ENCODE measurements at places on chromosomes 3 and 15.

DNA sequence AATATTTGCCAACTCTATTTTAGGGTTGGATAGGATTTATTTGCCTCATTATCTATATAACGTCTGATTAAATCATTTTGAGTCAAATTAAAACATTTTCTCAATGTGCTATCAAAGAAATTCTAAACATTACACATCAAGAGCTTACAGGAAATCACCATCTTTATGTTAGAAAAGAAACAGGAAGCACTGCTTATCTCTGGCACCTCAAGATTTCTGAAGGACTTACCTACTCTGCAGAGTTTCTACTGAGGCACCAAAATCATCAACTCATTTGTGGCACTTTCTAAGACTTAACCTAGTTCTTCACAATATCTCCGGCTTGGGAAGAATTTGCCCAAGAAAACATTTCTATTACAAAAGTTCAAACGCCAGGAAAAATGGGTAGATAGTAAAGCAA is 181.3 kb upstream of the EOMES start:
- DNase-seq, result no peak

DNA sequence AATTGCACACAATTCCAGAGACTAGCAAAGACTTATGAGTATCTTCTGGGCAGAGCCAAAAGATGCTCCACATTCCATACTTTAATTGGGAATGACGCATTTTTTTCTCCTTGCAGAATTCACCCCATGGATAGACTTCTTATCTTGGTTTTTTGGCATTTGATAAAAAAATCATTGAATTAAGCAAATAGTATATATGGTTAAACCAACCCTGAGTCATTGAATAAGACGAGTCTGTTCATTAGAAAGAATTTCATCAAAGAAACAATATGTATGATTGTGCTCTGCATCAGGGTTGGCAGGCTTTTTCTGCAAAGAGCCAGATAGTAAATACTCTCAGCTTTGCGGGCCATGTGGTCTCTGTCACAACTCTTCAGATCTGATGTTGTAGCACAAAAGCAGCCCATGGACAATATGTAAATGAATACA is 9.2 kb upstream of the PDZRN3 start:
- DNase-seq, result no peak

- DNase-seq, result no peak
Observed at GRCh38 chr3:122803977-122804376, 9.1 kb downstream of the SLC49A4 start.

DNA sequence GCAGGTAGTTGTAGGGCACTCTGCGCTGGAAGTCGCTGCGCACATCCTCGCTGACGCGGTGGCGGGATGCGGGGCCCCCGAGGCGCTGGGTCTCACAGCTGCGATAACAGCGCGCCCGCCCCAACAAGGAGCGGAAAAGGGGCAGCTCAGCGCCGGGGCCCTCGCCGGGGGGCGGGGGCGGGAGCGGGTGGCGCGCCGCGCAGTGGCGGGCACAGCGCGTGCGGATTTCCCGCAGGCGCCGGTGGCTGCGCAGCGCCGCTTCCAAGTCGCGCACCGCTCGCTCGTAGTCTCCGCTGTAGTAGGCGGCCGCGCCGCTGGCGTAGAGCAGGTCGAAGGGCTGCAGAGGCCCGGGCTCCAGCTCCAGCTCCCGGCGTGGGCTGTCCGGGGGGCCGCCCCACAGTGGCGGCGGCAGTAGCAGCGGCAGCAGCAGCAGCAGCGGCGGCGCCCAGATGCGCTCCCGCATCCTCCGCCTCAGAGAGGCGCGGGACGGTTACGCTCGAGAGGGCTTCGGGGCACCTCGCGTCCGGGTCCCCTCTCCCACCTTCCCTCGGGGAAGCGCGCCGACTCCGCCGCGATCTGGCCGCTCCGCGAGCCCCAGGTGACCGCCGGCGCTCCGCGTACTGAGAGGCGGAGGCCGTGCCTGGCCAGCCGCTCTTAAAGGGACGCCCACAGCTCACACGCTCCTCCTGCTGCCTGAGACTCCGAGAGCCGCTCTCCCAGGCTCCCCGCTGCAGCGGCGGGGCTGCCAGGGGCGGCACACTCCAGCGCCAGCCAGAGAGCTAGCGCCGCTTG is at the start of gene P3H2:
P3H2 (minus strand) TSS at position 629 of the 792 bp plus-strand sequence; CDS start at position 463, 166 bp downstream.
- DNase-seq, result no peak

DNA sequence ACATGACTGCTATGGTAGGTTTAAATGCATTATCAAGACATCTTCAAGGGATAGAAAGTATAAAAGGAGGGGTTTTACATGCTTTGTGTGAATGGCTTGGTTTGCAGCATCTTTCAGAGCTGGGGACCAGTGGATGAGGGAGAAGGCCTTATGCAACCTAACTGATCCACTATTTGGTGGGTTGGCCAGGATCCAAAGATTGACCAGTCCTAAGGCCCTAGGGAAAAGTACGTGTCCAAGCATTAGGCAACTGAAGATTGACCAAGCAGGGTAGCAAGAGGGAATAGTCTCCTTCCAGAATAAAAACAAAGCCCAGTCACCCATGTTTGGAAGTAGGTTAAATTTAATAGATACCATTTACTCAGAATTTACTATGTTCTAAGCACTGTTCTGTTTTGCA is 509.3 kb downstream of the EPHB1 start:
- no peak for DNase-seq

DNA sequence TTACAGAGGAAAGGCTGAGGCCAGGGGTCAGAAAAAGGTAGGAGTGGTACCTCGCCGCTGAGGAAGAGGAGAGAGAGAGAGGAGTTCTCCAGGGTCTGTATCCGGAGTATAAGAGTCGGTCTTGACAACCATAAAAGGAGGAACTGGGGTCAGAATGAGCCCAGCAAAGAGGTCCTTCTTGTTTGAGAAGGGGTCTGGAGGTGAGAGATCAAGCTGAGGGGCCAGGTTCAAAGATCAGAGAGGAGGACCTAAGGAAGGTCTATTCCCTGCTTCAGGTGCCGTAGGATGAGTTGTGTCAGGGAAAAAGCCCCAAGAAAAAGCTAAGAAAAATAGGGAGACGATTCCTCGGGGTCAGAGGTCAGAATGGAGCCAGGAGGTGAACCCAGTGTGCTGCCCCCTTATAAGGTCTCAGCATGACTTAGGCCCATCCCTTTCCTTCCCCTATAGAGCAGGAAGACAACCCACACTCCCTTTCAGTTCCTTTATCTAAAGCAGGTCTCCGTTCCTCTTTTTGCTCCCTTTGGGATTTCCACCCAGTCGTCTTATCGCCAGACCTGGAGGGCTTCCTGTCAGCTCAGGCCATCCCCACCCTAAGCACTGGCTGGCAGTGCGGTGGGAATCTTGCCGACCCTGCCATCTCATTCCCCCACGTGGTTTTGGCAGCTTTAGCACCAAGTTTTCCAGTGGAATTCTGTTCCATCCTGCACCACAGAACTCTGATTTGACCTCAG is 651 bp downstream of the MTMR14 start:
- DNase-seq, result peak; percentile 85

GRCh38 chr3:64257100-64257755 is 32.0 kb upstream of the PRICKLE2 start:
- no peak for DNase-seq

- DNase-seq, result no peak
Observed at GRCh38 chr3:71421820-71422566, 161.5 kb downstream of the FOXP1 start.

- DNase-seq, result no peak
Observed at GRCh38 chr3:31210068-31210645, 315.7 kb upstream of the GADL1 start.

GRCh38 chr3:52056521-52056967 is at the start of gene DUSP7:
Gene DUSP7, minus strand, starts transcription at chr3:52056571. Its CDS starts 205 bp downstream, at chr3:52056366.
- DNase-seq, result peak; percentile 53

DNA sequence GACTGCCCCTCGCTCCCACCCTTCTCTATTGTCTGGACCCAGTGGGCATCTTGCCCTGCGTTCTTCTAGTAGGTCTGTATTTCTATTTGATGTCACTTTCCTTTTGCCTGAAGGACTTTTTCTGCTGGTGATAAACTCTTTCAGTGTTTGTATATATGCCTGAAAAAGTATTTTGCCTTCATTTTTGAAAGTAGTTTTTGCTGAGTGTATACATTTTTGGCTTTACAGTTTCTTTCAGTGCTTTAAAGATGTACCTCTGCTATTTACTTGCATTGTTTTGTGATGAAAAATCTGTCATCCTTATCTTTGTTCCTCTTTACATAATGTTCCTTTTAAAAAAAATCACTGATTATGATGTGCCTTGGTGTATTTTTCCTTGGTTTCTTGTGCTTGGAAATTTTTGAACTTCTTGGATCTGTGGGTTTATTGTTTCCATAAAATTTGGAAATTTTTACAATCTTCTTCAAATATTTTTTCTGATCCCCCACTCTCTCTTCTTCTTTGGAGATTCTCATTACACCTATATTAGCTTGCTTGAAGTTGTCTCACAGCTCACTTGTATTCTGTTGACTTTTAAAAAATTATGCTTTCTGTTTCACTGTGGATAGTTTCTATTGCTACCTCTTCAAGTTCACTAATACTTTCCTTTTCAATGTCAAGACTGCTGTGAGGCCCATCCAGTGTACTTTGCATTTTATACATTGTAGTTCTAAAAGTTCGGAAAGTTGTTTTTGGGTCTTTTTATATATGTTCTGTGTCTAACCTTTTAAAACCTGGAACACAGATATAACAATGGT is 67.8 kb downstream of the RGMA start:
- no peak for DNase-seq

Measured in AML-193 (cell line).